ENCODE measurements at places on chromosomes 3 and 15.

- no peak for DNase-seq
Observed at GRCh38 chr15:83435782-83436181, 11.4 kb upstream of the SH3GL3 start.

DNA sequence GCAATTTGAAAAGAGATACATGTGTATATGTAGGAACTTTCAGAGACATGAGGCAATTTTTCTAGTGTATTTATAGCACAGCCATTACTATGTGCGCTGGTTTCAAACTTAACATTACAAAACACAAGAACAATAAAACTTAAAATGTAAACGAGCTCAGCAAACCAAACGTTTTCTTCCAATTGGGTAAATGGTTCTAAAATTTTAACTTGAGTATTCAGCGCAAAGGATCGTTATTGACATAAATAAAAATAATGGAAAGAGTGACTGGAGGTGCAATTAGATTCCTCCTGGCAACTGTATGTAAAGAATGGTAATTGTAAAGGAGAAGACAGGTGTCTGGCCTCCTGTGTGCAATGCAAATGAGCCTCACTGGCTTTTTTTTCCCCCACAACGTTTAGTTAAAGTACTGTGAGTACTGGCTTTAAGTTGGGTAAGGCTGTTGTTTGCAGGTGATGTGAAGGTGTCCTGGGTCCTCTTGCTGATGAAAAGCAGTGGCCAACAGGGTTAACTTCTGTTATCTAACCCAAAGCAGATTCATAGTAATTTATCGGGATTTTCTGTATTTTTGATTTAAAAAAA, 14.1 kb upstream of the GADL1 start:
- DNase-seq = no peak

DNA sequence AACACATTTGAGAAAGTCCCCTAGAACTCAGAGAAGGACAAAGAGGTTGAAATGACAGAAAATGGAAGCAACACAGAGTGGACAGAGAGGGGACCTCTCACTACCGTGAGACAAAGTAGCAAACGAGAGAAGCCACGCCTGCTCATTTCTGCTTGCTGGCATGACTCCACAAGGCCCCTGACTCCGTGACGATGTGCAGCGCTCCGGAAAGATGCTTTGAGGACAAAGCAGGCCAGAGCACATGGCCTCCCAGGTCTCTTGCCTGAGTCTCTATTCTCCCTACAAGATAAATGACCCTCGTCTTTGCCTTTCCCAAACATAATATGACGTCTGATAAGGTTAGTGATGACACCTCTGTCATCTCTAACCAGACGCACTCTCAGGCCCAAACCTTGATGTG, 63.8 kb upstream of the CTSH start:
- no peak for DNase-seq

- DNase-seq = no peak
Observed at GRCh38 chr3:72329354-72329753, 518.9 kb downstream of the SHQ1 start.

DNA sequence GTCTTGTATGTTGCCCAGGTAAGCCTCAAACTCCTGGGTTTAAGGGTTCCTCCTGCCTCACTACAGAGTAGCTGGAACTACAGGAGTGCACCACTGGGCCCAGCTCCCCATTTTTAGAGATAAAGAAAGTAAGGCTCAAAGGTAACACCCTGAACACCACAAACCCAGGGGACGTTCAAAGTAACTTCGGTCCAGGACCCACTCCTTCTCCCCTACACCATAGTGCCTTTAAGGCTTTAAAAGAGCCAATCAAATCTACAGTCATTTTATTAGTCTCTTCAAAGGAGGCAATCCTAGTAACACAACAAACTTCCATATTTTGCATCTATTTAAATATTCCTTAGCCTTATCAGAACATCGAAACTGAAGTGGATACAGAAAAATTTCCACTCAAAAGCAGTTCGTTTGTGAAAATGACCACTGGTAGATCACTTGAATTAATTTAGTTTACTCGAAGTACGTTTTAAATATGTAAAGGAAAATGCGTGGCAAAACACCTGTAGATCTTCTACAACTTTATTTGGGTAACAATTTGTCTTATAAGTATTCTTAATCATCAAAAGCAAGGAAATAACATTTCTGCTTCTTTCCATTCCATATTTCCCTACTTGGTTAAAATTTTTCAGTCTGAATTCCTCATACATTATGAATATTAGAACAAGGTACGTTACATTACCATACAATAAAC, 1.8 kb downstream of the STAG1 start:
- DNase-seq = no peak

DNA sequence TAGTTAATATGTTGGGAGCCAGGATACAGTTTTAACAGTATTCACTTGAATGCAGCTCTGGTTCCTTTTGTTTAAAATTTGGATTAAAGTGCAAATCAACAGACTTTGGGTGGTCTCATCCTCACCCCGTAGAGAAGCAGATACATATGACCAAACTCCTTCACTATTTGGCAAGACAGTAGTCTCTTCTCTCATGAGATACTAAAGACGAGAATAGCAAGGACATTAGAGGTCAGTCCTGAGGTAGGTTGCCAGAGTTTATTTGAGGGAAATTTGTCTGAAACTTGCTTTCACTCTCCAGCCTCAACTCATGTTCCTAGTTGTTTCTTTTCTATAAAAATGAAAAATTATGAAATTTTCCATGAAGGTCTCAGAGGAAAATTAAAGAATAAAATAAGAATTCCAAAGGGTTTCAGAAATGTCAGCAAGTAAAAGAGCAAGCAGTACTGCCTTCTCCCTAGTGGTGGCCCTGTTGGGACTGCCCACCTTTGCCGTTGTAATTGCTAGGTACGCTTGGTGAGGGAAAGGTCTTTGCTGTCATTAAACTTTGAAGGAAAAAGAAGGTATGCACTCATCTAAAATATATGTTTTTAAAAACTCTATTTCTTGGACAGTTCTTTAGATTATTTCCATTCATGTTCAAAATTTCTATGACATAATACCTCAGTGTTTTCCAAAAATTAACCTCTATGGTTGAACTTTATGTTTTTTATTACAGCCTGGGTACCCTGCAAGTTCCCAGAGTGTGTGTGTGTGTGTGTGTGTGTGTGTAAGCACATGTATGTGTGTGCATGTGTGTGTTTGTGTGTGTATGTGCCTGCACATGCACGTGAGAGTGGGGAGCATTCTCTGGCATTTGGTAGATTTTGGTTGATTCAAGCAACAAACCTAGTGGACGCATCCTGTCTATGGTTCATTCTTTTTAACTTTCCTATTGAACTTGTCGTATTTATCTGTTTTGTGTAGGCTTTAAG, 111.4 kb downstream of the CMSS1 start:
- no peak for DNase-seq

GRCh38 chr15:89230277-89230676, 8.9 kb upstream of the RLBP1 start:
- no peak for DNase-seq

DNA sequence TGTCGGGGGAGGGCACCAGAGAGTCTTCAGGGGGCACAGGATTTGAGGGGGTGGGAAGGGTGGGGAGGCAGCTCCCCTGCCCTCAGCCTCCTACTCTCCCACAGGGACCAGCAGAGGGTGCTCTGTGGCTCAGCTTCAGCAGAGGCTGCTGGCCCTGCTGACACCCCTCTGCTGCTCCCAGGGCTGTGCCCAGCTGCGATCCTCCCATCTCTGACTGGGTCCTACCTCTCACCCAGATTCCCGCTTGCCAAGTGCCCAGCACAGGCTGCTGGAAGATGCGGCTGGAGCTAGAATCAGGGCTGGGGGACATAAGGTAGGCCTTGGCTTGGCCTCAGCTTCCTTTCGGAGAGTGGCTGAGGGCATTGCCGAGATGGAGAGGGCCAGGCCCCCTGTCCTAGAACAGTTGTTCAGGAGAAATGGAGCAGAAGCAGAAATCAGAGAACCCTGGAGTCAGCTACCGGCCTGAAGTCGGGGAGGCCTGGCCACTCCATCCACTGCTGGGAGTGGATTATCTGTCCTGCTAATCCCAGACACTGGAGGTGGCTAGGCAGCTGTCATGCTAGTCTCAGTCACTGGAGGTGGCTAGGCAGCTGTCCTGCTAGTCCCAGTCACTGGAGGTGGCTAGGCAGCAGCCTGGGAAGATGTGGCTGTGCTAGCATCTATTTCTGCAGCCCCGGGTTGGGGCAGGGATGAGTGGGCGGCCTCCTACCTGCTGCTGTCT, 3.9 kb downstream of the GRM2 start:
- no peak for DNase-seq

DNA sequence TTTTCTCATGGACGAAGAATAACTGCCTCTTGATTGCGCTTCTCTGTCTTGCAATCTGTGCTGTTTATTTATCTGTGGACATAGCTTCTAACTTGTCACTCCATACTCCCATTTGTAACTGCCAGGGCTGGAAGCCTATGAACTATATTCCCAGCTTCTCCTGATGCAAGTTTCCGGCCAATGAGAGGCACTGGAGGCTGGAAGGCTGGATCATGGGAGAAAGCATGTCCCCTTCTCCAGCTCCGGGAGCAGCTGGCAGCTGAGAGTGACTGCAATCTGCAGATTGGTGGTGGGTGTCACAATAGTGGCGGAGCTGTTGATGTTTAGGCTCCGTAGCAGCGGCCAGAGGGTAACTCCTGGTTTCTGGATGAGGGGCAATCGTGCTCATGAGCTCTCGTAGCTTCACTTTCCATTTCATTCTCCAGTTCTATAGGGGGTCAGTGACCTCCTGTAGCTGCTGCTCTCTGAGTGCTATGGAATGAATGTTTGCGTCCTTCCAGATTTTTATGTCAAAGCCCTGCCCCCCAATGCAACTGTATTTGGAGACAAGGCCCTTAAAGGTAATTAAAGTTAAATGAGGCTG, 35.7 kb upstream of the PCSK6 start:
- DNase-seq = no peak

- DNase-seq = no peak
Observed at GRCh38 chr3:172573422-172573821, 50.2 kb upstream of the TNFSF10 start.

DNA sequence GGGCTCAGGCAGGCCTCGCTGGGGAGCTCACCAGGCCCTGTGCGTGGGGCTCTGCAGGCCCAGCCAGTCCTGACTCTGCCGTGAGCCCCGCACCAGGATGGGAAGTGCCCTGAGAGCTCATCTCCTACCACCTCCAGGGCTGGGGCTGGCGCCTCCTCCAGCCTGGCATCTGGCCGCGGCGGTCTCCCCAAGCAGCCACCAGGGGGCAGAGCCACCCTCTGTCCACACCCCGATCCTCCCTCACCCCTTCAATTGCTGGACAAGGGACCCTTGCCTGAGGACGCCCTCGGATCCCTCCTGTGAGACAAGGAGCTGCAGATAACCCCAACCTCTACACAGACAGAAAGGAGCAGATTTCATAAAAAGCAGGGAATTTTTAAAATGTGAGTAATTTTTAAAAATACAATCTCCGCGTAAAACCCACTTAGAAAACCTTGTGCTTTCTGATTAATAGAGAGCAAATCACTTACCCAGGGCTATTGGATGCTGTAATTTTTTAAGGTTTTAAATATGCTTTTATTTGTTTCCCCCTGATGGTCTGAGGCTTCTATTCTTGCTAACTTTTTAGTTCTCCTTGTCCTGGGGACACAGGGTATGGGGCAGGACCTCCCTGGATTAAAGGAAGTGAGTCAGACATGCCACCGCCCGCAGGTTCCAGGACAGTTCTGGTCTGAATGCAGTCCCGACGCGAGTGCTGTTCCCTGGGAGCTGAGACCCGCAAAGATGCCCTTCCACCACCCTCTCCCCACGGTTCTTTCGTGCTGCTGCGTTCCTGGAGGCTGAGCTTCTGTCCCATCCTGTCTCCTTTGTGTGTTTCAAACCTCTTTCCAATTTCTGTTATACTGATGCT, 52.3 kb upstream of the CHRNA7 start:
- peak; percentile 2 for DNase-seq

- DNase-seq = no peak
Observed at GRCh38 chr3:99509224-99509623, 129.2 kb upstream of the COL8A1 start.

GRCh38 chr3:64352639-64352992, 127.3 kb upstream of the PRICKLE2 start:
- DNase-seq = no peak

GRCh38 chr3:56796202-56796601, 5.5 kb downstream of the ARHGEF3 start:
- no peak for DNase-seq

DNA sequence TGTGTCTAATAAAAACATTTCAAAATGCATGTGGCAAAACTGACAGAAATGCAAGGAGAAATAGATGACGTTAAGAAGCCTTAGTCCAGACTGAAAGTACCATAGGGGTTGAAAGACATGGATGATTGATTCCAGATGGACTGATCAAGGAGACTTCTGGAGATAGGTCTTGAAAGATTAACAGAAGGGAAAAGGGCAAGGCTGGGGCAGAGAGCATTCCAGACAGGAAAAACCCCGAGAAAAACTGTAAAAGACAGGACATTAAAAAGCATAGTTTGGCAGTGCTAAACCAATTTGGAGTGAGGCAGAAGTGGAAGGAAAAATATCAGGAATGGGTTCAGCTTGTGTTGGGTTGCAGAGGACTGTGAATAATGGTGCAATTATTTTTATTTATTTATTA, 375.2 kb upstream of the SGO1 start:
- no peak for DNase-seq

DNA sequence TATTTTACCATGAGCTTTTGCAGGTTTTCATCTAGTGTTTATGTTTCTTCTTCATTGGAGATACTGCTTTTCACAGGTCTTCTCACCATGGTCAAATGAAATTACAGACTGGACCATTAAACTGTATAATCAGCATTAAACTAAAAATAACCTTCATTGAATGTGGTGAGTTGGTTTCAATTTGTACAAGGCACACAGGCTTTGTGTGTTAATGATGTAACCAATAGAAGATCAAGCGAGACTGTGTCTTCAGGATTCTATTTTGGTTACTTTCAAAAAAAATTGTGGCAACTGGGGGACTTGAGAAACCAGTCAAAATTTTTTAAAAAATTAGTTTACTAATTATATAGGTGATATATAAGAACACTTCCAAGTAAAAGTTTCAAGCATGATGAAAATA, 54.3 kb upstream of the GCSAM start:
- DNase-seq = no peak

DNA sequence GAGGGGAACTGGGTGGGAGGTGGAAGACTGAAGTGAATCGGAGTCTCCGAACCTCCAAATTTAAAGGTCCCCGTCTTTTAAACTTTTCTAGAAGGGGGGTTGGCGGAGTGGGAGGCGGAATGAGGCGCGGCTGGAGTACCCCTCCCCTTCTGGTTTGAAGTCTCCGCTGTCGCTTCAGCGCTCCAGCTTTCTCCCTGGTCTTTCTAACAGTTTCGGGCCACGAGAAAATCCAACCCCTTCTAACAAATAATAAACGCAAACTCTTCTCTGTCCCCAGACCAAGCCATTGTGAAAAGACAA, 2.5 kb upstream of the MECOM start:
- DNase-seq = no peak

DNA sequence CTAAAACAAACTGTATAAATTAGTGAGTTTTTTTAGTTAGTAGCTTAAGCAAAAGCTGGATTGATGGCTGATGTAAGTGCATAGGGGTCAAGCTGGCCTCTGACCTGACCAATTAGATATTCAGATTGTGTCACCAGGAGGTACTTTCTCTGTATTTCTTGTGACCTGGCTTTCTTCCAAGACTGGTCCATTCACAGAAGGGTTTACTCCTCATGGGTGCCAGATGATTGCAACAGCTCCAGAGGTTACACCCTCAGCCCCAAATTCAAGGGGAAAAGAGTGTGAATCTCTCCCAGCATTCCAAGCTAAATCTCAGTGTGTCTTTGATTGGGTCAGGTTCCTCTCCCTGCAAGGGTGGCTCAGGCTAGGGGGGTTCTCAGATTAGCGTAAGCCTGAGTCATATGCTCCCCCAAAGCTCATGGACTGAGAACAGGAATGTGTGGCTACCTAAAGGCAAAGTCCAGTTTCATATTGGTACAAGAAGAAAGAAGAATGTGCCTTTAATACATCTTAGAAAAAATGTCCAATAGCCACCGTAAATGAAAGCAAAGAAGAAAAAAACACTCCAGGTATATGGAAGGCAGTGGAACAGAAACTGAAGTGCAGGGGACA, 16.5 kb downstream of the PML start:
- no peak for DNase-seq

All from activated CD4-positive, CD25-positive, alpha-beta regulatory T cell (primary cell).